Activated T-helper 9 cell treated with anti-CD3 and anti-CD28 coated beads, Interleukin-2, amount 50 U/mL, for 16 hours (primary cell): ENCODE measurements at places on chromosomes 6 and 20.

DNA sequence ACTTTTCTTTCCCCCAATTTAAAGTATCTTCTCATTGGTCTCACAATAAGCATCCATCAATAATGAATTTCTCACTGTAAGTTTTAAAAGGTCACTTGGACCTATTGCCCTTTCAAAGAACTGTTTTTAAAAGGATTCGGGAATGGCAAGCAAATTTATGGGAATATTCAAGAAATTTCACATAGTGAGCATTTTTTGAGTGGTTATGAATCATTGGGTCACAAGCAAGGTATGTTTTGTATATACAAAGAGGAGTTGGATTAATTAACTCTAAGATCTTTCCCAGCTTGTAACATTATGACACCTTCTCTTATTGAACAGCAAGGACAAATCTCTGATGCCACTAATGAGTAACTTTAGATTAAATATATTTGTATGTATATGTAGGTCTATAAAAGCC lies 165.0 kb downstream of the MOXD1 start:
- no peak for DNase-seq

- no peak for DNase-seq
Observed at GRCh38 chr6:162468326-162468725, 259.2 kb downstream of the PRKN start.

GRCh38 chr20:44990957-44991356 lies 24.6 kb downstream of the STK4 start:
- no peak for DNase-seq

- DNase-seq = no peak
Observed at GRCh38 chr6:35230950-35231349, 17.2 kb downstream of the SCUBE3 start.

GRCh38 chr6:153207006-153207405 lies 75.9 kb upstream of the RGS17 start:
- DNase-seq = no peak

DNA sequence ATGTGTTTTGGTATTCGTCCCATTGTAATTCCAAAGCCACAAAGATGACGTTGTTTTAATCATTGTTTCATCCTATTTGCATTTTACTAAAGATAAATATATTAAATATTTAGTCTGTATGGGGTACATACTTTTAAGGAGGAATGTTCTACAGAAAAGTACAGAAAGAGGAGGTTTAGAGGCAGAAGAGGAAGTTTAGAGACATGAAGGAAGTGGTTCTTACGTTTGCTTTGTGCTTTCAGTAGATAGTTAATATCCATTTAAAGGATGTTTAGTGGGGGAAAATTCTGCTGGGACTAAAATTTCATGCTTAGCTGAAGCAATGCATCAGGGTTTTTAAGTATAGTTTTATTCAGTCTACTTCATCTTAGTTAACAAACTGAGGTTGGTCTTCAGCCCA lies 116.6 kb downstream of the CRYBG1 start:
- DNase-seq = no peak

DNA sequence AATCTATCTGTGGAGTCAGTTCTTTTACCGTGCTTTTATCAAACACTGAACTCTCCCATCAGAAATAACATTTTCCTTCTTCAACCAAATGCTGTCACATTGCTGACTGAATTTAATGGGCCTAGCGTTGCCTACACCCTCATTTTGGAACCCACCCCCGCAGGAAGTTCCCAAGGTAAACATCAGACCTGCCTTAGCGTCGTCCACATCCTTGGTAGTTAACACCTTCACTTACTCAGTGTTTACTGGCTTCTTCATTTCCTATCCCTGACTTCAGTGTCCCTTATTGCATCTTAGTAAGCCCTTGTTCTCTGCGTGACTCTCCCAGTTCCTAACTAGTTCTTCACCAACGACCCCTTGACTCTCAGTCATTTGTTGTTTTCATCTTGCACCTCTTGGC lies 491.4 kb upstream of the SOX4 start:
- DNase-seq = no peak

GRCh38 chr6:98146656-98147055 lies 687.7 kb upstream of the POU3F2 start:
- DNase-seq = no peak

DNA sequence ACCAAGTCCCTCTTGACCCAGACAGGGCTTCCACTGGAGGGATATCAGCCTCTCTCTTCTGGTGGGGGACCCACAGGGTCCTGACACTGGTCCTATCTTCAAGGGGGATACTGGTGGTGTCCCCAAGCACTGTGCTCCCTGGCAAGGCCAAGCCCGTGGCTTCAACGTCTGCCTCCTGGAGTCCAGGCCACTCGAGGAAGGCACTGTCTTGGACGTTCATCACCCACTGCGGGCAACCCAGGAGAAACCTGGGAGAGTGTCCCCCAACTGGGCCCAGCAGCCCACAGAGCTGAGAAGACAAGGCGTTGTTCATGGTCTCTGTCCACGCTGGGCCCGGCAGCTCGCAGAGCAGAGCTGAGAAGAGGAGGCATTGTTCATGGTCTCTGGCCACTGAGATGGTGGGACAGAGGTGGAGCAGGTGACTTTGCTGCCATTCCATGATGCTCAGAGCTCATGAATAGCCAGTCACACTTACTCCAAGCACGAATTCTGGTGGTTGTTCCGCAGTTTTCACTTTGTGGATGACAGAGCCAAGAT lies 37.5 kb upstream of the FRMD1 start:
- DNase-seq = no peak

DNA sequence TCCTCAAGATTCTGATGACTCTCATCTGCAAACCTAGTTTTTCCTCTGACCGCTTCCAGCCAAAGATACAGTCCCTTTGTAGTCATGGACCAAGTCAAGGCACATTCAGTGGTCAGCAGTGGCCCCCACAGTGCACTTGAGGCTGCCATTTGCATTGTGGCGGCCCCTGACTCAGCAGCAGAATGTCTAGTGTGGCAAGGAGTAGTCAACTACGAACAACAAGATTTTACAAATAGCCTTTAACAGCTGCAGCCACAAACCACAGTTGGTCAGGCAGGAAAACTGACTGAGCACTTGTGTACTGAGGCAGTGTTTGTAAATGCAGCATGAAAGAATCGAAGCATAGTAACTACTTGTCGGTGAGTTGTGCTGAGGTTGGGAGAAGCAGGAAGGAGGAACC lies 49.6 kb downstream of the SLC2A12 start:
- no peak for DNase-seq

DNA sequence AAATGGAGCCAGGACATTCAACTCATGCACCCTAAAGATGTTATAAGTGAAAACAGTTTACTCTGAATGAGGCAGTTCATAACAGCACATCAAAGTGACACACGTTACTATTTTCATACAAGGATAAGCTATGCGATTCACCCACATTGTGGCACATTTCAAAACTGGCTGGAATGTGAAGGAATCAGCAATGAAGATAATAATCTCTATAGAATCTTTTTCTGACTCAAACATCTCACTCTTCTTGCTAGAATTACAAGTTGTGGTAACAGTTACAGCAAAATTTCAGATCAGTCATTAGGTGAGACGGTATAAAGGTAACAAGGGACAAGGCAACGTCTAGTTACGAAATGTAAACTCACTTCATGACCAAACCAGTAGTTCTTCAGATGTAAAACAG lies 17.5 kb downstream of the TMEM244 start:
- no peak for DNase-seq

GRCh38 chr6:11198663-11199603 lies 33.5 kb downstream of the NEDD9 start:
- DNase-seq = no peak

- DNase-seq = no peak
Observed at GRCh38 chr20:57580478-57581201, 19.7 kb downstream of the PCK1 start.

- DNase-seq = no peak
Observed at GRCh38 chr20:38825901-38826625, 20.6 kb downstream of the PPP1R16B start.
